Daoy (cell line): ENCODE measurements at places on chromosomes 5 and 9. TPM values are rescaled to one million over a fixed set of nuclear protein-coding genes. Genes with fewer than 3 reads are reported as not detected.
A peak's percentile ranks its signal among the peaks of the same experiment; 100 is the strongest.

DNA sequence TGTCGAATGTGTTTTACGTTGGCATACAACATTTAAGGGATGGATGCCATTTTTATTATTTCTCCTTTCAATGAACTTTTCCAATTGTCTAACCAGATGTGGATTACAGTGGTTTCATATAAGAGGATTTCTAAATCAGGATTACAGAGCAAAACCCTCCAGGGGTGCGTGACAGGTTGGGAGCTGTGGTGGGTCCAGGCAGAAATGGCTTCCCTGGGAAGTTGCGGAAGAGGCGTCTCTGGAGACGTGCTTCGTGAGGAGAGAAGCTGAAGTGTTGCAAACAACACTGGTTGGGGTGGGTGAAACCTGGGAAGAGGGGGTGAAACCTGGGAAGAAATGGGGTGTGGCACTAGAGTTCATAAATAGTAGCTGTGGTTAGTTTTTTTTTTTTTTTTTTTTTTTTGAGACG, 4.5 kb upstream of the RPL26L1 start:
- DNase-seq: no peak

GRCh38 chr5:54785729-54786591, 199.4 kb downstream of the ESM1 start:
- peak; percentile 15 for DNase-seq

GRCh38 chr9:131290767-131291370, 1.3 kb downstream of the PLPP7 start:
- DNase-seq: no peak

- no peak for DNase-seq
Observed at GRCh38 chr9:95494022-95494415, 22.8 kb downstream of the PTCH1 start.

DNA sequence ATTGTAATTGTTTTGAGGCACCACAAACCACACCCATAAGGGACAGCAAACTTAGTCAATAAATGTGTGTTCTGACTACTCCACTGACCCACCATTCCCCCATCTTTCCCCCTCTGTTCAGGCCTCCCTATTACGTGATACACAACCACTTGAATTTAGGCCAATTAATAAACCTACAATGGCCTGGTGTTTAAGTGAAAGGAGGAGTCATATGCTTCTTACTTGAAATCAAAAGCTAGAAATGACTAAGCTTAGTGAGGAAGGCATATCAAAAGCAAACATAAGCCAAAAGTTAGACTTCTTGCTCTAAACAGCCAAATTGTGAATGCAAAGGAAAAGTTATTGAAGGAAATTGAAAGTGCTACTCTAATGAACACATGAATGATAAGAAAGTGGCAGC, 14.6 kb downstream of the ZBTB43 start:
- DNase-seq: no peak

- DNase-seq: no peak
Observed at GRCh38 chr9:34572092-34572491, 17.4 kb downstream of the CNTFR start.

- DNase-seq: no peak
Observed at GRCh38 chr5:94094793-94095441, 353.5 kb upstream of the POU5F2 start.

- DNase-seq: no peak
Observed at GRCh38 chr5:32683125-32683524, 28.0 kb upstream of the NPR3 start.

KIF4B gene
- 0.17 TPM in 1 of 2 replicates, not detected in the other for total RNA-seq

- no peak for DNase-seq
Observed at GRCh38 chr5:155987265-155987810, 339.6 kb upstream of the SGCD start.

WASHC1 gene
- 3.8 and 8.8 TPM in 2 replicates for total RNA-seq

- DNase-seq: no peak
Observed at GRCh38 chr9:32218100-32218767, 166.2 kb upstream of the ACO1 start.

PLPP7 gene
- total RNA-seq: 5.4 and 7.1 TPM in 2 replicates

- peak; percentile 87 for DNase-seq
Observed at GRCh38 chr5:124661317-124662141, 84.9 kb downstream of the ZNF608 start.

ATP10B gene
- not detected in 2 replicates for total RNA-seq

PCDHA10 gene
- total RNA-seq: 0.68 and 3.3 TPM in 2 replicates

TMEM232 gene
- total RNA-seq: not detected in 2 replicates

DNA sequence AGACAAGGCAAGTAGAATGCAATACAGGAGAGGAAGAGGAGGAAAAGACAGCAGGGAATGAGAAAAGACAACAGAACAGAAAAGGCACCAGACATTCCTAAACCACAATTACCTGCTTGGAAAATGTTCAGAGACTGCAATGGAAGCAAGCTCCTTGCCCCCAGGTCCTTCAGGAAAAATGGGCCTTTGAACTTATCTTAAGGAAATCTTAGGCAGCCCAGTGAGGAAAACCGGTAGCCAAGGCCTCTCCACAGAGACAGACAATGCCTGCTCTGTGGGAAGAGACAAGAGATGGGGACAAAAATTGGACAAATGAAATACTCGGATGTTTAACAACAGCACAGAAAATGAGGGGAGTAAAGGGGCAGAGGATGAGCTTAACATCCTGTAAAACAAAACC, 31.2 kb downstream of the HTR4 start:
- DNase-seq: no peak

- no peak for DNase-seq
Observed at GRCh38 chr9:104094534-104095015, 466 bp downstream of the SMC2 start.

PCDHGA1 gene
- 0.18 and 0.34 TPM in 2 replicates for total RNA-seq

DNA sequence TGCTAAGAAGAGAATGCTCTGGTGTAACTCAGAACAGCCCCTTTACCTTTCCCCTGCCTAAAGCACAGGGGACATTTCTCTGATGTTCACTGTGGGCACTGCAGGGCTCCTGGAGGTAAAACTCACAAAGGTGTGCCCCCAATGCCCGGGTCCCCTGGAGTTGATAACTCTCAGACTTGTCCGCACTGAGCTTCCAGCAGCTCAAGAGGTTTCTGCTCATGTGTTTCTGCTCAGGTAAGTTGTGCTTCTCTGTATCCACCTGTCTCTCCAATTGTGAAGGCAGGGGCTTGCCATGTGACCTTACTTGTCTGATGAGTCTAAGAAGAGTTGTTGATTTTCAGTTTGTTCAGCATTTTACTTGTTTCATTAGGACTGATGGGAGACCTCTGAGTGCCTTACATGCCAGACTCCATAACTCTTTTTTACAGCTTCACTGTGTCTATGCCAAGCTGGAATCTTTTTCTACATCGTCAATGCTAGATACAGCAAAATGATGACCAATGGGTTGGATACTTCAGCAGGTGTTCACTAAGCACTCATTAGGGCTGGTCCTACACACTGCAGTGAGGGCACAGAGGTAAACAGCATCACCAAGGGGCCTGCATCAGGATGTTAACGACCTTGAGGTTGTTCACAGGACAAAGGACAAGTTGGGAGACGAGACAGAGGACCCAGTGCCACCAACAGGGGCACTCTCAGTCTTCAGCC, 56.4 kb downstream of the MRPL36 start:
- DNase-seq: no peak

DNA sequence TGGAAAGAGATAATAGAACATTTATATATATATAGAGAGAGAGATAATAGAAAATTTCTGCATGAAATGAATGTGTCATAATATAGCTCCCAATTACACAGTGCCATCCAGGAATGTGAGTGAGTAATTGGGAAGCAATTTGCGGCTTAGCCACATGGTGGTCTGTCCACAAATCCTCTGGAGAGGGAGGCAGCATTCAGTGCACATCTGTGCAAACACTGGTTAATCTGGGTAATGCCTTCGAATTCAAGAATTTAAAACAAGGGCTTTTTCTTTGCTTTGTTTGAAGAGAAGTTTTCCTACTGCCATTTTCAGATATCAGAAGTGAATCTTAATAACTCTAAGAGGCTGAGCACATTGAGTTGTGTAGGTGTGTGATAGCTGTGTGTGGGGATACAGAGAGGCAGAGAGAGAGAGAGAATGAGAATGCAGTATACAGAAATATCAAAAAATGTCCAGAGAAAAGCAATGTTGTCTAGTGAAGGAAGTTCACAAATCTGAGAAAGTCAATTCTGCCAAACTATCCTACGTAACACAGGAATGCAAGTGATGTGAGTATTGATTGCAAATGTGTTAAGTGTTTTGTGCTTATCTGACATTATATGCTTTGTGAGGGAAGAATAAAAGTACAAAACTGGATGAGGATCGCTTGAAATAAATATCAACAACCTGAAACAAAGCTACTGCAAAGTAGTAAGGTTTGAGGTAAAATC, 134.6 kb downstream of the EDIL3 start:
- peak; percentile 94 for DNase-seq

DNA sequence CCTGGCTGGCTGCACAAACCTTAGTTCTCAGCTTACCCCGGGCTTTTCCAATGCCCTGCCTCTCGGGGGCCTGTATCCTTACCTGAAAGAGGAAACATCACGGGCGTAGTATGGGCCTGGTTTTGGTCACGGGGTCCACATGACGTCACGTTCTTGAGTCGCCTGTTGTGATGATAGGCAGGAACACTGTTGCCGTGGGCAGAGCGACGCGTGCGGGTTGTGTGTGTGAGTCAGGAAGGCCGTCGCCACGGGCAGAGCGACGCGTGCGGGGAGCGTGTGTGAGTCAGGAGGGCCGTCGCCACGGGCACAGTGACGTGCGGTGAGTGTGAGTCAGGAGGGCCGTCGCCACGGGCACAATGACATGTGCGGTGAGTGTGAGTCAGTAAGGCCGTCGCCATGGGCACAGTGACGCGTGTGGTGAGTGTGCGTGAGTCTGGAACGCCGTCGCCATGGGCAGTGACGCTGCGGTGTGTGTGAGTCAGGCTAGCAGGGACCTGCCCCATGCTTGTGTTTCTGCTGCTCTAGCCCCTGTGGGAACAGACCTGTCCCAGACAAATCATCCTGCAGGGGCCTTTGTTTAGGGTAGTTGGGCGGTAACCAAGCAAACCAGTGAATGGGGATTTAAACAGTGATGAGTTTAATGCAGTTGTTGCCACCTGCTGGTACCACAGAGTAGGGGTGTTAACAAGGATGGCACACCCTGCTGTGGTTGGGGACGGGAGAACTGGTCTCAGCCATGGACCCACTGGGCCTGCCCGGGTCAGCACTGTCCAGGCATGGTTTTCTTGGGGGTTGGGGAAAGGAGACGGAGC, 19.8 kb downstream of the TRIP13 start:
- DNase-seq: peak; percentile 100

KIF27 gene
- 2.2 and 2.7 TPM in 2 replicates for total RNA-seq

DNA sequence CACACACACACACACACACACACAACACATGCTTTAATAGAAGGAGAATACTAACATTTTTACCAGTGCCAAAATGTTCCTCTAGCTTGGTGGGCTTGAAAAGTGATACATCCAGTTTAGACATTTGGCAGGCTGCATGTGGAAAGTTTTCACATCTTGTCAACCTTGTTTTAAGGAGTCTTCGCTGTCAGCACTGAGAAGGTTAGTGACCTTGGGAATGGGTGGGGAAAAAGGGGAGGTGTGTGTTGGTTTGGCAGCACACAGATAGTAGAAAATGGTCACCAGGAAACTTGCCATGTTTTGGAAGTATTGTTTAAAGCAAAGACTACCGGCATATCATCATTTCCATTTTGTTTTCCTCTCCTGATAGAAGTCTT, 346.5 kb upstream of the ADAMTSL1 start:
- DNase-seq: no peak

CDC20B gene
- total RNA-seq: not detected in 2 replicates

DNA sequence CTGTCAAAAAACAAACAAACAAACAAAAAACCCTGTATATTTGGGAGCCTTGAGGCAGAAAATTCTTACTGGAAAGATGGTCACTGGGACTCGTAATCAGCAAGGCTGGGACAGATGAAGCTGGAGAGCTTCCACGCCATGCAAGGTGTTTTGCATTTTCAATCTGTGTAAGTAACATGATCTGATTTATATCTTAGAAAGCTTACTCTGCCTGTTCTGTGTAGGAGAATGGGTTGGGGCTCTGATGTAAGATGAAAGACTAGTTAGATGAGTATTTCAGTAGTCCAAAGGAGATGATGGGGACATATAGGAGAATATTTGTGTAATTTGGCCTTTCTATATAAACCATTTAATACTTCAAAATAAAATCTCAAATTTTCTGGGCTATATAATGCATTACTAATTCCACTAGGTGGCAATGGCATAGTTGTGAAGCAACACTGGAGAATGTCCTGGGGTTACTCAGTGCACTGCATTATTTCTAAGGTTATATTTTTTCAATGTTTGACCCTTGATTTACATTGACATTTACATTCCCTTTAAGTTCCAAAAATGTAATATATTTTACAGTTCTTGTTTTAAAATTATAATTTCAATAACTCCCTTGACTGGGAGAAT, 21.9 kb upstream of the FSD1L start:
- no peak for DNase-seq

DNA sequence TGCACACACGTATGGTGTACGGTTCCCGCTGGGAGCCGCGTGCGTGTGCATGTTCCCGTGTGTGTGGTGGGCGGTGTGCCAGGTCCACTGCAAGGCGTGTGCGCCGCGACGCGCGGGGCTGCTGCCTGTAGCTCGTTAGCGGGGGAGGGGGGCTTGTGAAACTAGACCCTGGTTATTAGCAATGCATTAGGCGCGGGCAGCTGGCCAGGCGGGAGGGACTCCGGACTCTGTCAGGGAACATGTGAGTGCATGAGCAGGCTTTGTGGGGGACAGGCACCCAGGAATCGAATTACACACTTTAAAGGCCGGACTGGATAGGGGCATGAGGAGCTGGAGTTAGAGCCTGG, 32.2 kb upstream of the ENHO start:
- no peak for DNase-seq

DNA sequence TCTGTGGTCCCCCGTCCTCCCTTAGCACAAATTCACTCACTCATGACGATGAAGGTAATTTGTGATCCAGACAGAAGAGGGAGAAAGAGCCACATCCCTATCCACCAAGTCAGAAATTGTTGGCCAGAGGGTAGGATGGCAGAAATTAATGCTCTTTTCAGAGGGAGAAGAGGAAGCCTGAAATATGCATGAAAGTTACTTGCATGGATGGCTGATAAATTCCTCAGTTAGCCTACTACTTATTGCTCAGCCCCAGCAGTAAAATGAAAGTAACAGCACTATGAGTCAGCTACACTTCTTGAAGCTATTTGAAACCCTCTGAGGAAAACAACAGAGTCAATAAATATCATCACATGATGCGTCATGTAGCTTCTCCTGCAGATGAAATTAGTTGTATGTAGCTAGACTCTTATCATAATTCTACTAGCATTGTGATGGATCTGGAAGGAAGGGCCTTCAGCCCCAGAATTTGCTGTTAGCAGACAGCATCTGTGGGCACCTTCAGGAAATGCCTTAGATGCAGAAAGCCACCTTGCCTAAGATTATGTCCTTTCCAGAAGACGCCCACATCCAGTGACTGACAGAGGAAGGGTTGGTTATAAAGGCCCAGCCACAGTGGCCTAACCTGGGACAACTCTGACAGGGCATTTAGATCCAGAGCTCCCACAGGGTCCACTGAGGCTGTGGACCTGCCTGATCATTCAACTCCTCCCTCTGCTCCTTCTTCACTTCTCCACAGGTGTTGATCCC, 81.2 kb upstream of the CCDC112 start:
- DNase-seq: peak; percentile 58

- peak; percentile 70 for DNase-seq
Observed at GRCh38 chr5:133460172-133460758, 152.1 kb downstream of the FSTL4 start.

GRCh38 chr9:78261403-78262001, 25.6 kb downstream of the CEP78 start:
- DNase-seq: no peak
